ENCODE measurements at places on chromosomes 6 and 20. TPM values are rescaled to one million over a fixed set of nuclear protein-coding genes. Genes with fewer than 3 reads are reported as not detected.
A peak's percentile ranks its signal among the peaks of the same experiment; 100 is the strongest.

- peaks cover 5% of the 10 kb centered on the region for H3K36me3 ChIP-seq
- DNase-seq, result no peak
- no peak overlapping the region for H3K4me3 ChIP-seq
- H3K4me1 ChIP-seq, result peaks cover 17% of the 10 kb centered on the region
- H3K27me3 ChIP-seq, result no peaks in the 10 kb centered on the region
Measured at GRCh38 chr6:72950114-72950860, 275.0 kb downstream of the KHDC1L start.

- DNase-seq, result no peak
- peaks cover 78% of the 10 kb centered on the region for H3K27me3 ChIP-seq
- peaks cover 20% of the 10 kb centered on the region for H3K4me1 ChIP-seq
- H3K36me3 ChIP-seq, result peaks cover 6% of the 10 kb centered on the region
- H3K4me3 ChIP-seq, result peak within 1 kb of the TSS; percentile 55
- no peak within 1 kb of the TSS for H3K27ac ChIP-seq
Measured at GRCh38 chr6:104956731-104957294, at the start of gene LIN28B. TSS of gene LIN28B (plus strand) at chr6:104957107. CDS start at chr6:104957251, 144 bp downstream.

DNA sequence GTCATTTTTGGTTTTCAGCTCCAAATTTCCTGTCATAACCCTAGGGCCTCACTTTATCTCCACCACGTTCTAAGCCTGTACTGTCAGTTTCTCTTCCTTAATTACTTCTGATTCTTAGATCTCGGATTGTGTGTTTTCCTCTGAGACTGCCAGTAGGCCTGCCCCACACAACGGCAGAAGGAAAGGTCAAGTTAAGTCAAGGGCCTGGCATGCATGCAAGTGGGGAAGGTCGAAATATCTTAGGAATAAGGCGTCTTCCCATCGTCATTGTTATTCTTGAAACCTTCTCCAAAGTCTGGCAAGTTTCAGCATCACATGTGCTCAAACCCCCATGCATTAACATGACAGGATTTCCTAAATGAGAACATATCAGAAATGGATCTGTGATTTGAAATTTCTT lies 203.5 kb upstream of the TSHZ2 start:
- H3K4me3 ChIP-seq, result no peak overlapping the region
- H3K27ac ChIP-seq, result no peak overlapping the region
- H3K36me3 ChIP-seq, result no peaks in the 10 kb centered on the region
- no peaks in the 10 kb centered on the region for H3K4me1 ChIP-seq

The RSPH4A gene
- total RNA-seq, result 0.23 TPM

- H3K4me3 ChIP-seq, result no peak overlapping the region
- no peaks in the 10 kb centered on the region for H3K27me3 ChIP-seq
- no peak overlapping the region for H3K27ac ChIP-seq
- H3K4me1 ChIP-seq, result no peaks in the 10 kb centered on the region
- DNase-seq, result no peak
- H3K36me3 ChIP-seq, result peaks cover 19% of the 10 kb centered on the region
Measured at GRCh38 chr6:80015839-80016435, 11.5 kb downstream of the TTK start.

DNA sequence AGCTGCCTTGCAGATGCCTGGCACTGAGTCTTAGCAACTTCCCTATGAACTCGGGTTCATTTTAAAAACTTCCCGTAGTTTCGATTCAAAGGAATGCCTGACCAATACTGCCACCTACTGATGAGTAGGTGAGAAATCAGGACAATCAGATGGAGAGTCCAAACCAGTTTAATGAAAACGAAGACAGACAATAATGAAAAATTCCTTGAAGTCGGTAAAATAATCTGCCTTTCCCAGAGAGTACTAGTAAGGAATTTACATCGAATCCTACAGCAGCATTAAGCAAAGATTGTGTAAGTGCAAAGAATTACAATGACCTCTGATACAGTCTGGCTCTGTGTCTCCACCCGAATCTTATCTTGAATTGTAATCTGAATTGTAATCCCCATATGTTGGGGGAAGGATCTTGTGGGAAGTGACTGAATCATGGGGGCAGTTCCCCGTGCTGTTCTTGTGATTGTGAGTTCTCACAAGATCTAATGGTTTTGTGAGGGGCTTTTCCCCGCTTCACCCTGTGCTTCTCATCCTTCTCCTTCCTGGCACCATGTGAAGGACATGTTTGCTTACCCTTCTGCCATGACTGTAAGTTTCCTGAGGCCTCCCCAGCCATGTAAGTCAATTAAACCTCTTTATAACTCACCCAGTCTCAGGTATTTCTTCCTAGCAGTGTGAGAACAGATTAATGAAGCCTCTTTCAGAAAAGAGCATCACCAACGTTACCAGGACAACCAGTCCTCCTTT lies 134.4 kb downstream of the ARHGAP18 start:
- no peak for DNase-seq
- H3K4me1 ChIP-seq, result peaks cover 3% of the 10 kb centered on the region
- no peak overlapping the region for H3K27ac ChIP-seq
- peaks cover 9% of the 10 kb centered on the region for H3K36me3 ChIP-seq

DNA sequence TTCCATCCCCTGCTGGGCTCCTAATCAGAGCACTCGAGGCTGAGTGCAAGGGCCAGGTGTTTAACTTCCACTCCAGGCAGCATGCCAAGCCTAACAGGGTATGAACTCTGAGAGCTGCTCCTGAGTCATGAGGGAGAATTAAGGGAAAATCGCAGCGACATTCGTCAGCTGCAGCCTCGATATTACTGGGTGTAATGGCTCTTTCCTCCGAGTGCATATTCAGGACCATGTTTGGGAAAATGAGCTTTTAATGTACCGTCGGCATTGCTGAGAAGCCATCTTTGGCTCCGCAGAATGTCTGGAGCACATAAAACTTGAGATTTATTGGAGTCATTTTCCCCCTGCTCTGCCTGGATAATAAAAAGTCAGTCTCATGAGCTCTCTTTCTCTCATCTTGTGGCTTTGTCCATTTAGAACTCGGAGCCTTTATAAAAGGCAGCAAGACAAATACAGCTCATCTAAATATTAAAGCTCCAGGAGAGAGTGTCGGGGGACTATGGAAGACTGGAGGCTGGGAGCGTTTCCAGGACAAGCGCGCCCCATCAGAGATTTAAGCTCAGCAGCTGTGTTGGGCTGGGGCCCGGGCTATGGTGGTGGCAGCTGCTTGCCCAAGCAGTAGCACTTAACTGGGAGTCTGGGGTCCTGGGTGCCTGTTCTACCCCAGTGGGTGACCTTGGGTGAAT lies 103.7 kb downstream of the TOX2 start:
- peaks cover 16% of the 10 kb centered on the region for H3K4me1 ChIP-seq
- H3K27me3 ChIP-seq, result peaks cover 24% of the 10 kb centered on the region
- H3K36me3 ChIP-seq, result no peaks in the 10 kb centered on the region

- no peaks in the 10 kb centered on the region for H3K27me3 ChIP-seq
- no peaks in the 10 kb centered on the region for H3K36me3 ChIP-seq
- H3K4me3 ChIP-seq, result no peak overlapping the region
- no peaks in the 10 kb centered on the region for H3K4me1 ChIP-seq
- no peak for DNase-seq
Measured at GRCh38 chr6:69894578-69895347, 28.4 kb downstream of the COL19A1 start.

The FILIP1 gene
- total RNA-seq, result not detected

The PCSK2 gene
- not detected for total RNA-seq

DNA sequence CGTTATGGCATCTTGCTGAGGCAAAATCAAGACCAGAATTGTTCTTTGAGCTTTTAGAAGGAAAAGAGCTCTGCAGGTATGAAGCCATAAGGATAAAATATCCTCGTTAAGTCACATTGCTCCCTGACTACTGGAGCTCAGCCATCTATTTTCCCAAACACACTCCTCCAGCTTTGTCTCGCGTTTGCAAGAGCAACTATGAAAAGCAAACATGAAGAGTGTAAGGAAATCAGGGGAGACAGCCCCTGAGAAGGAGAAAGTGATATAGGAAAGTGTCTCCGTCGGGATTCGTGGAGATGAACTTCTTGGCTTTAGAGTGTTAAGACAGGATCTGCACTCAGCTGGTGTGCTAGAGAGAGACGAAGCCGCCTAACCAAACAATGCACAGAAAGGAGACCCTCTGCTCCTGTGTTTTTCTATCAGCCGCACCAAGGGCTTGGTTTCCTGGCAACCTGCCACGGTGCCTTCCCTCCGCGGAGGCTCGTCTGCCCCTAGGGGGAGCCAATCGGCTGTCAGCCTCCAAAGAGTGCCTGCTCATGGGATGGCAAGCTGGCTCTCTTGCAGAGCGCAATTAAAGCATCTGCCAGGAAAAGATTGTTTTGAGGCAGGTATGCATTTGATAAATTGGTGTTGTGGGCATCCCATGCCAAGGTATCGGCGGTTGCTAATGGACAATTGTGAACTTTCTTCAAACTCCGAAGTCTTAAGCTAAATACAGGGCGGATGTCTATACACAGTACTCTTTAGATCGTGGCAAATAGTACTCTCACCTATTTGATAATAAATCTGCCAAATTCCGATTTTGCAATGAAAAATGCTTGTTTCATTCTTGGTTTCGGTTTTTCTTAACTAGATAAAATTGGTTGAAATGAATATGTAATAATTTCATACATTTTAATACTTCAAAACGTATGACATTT lies 603.2 kb downstream of the RNF144B start:
- no peak overlapping the region for H3K27ac ChIP-seq
- H3K36me3 ChIP-seq, result no peaks in the 10 kb centered on the region

The IRF4 gene
- total RNA-seq, result 432 TPM

- H3K27ac ChIP-seq, result no peak overlapping the region
- no peaks in the 10 kb centered on the region for H3K27me3 ChIP-seq
- H3K36me3 ChIP-seq, result no peaks in the 10 kb centered on the region
- DNase-seq, result peak; percentile 53
Measured at GRCh38 chr6:150685860-150686259, 86.2 kb downstream of the PLEKHG1 start.

DNA sequence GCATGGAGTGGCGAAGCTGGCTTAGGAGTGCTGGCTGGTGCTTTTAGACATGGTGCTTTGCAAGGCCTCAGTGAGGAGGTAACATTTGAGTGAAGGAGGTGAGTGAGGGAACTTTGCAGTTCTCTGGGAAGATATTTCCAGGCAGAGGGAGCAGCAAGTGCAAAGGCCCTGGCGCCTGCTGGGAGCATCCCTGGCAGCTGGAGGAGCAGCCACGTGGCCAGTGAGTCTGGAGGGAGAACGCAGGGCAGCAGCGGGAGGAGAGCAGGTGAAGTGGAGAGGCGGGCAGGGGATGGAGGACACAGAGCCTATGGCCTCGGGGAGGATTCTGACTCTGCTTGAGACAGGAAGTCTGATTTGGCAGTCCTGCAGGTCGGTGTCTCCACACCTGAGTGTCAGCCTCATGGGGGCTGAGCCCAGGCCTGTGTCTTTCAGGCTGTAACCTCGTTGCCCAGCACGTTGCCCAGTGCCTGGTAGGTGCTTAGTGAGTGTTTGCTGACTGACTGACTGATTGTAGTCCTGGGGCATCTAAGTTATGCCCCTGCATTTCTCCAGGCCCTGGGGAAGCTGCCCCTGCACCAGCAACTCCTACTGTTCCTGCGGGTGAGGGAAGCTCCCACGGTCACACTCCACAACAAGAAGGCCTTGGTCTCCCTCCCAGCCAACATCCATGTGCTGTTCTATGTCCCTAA lies 11.0 kb upstream of the BPIFB4 start:
- no peaks in the 10 kb centered on the region for H3K27me3 ChIP-seq
- H3K4me1 ChIP-seq, result peaks cover 4% of the 10 kb centered on the region
- no peak overlapping the region for H3K27ac ChIP-seq
- no peak for DNase-seq

- no peaks in the 10 kb centered on the region for H3K27me3 ChIP-seq
- DNase-seq, result no peak
- H3K4me3 ChIP-seq, result no peak overlapping the region
- H3K36me3 ChIP-seq, result no peaks in the 10 kb centered on the region
- no peaks in the 10 kb centered on the region for H3K4me1 ChIP-seq
Measured at GRCh38 chr6:126628125-126628524, 288.2 kb downstream of the CENPW start.

DNA sequence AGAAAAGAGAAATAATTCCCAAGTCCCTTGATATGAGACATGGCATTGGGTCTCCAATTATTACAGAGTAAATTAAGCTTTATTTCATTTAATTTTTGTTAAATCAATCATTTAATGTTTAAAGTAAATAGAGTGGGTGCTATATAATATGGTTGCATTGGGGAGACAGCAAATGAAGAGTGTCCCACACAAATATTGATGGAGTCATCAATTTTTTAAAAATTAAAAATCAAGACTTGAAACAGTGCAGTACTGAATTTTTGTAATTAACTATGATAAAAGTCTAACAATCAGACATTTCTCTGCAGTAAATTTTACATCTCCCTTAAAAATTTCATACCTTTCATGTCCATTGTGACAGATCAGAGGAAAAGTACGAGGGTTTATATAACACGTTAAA lies 193.9 kb upstream of the ID4 start:
- no peaks in the 10 kb centered on the region for H3K27me3 ChIP-seq
- no peak for DNase-seq
- no peak overlapping the region for H3K27ac ChIP-seq
- H3K4me3 ChIP-seq, result no peak overlapping the region
- no peaks in the 10 kb centered on the region for H3K4me1 ChIP-seq

GRCh38 chr6:9370480-9370879 lies 935.1 kb upstream of the SLC35B3 start:
- H3K27me3 ChIP-seq, result no peaks in the 10 kb centered on the region
- no peak overlapping the region for H3K4me3 ChIP-seq
- no peak for DNase-seq
- no peak overlapping the region for H3K27ac ChIP-seq

- H3K36me3 ChIP-seq, result no peaks in the 10 kb centered on the region
- peaks cover 4% of the 10 kb centered on the region for H3K27me3 ChIP-seq
- no peak for DNase-seq
- H3K4me1 ChIP-seq, result no peaks in the 10 kb centered on the region
Measured at GRCh38 chr20:63319164-63320040, 26.4 kb downstream of the COL20A1 start.

DNA sequence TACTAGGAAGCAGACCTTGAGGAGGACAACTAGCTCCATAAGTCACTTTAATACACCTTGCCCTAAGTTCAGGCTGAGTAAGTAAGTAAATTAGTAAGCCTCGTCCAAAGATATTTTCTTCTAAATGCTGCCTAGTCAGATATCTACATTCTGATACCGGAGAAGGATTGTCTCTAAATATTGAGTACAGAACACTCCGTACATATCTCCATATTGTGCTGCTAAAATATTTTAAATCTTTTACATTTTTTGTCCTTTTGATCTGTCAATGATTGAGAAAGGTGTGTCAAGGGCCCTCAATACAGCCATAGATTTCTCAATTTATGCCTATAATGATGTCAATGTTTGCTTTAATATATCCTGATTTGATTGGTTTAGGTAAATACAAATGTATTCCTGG lies 3.2 kb downstream of the WFDC8 start:
- DNase-seq, result no peak
- no peak overlapping the region for H3K4me3 ChIP-seq
- no peaks in the 10 kb centered on the region for H3K36me3 ChIP-seq
- H3K27ac ChIP-seq, result no peak overlapping the region
- H3K27me3 ChIP-seq, result peaks cover 36% of the 10 kb centered on the region

The CLDN20 gene
- total RNA-seq, result not detected

The YIPF3 gene
- total RNA-seq, result 38.2 TPM

The PTCHD4 gene
- not detected for total RNA-seq

- H3K27me3 ChIP-seq, result no peaks in the 10 kb centered on the region
- H3K27ac ChIP-seq, result no peak overlapping the region
- no peaks in the 10 kb centered on the region for H3K36me3 ChIP-seq
- no peaks in the 10 kb centered on the region for H3K4me1 ChIP-seq
- DNase-seq, result no peak
Measured at GRCh38 chr6:64630901-64631300, 995.3 kb downstream of the PHF3 start.
